DMS 273 treated with DMSO at 0.1 percent for 48 hours (cell line): ENCODE measurements at places on chromosomes 12 and 14.

DNA sequence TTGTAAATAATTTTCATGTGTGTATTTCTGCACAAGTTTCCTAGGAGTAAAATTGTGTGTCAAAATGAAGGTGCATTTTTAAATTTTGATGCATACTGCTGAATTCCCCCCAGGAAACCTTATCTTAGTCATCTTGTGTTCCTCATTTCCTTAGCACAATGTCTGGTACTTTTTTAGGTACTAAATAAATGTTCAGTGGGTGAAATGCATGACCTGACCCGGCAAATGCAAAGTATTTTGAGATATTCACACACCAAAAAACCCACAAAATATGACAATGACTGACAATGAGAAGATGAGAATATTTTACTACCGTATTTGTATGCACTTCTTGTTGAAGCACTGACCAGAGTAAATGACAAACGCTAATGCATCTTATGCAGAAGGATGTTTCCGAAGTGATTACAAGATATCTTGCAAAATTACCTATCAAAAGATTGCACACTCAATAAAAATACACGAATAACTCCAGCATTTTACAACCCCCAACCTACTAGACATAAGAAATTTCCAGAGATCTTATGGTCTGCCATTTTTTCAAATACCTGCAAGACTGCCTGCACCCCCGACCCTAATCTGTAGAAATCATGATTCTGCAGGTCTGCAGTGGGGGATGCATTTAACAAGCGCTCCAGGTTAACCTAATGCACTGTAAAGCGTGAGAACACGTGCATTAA lies 895 bp upstream of the PRKAB1 start:
- DNase-seq: no peak

GRCh38 chr12:94379479-94380113 lies 80.1 kb downstream of the CEP83 start:
- DNase-seq: no peak

DNA sequence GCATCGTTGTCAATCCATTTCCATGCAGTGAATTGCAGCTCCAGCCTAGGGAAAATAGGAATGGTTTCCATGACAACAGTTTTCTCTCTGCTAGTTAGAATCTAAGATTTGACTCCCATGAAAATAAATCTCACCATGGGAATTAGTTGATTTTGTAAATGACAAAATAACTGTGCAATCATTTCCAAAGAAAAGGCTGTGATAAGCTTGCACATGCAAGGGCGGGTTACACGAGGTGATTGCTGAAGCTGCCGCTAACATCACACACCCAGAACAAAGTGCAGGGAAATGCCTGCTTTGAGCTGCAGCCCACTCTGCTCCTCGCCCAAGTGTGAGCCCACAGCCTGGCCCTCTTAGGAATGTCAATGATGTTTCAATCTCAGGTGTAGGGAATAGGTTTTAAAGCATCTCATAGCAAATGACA lies 53.8 kb downstream of the TRIM9 start:
- DNase-seq: no peak

DNA sequence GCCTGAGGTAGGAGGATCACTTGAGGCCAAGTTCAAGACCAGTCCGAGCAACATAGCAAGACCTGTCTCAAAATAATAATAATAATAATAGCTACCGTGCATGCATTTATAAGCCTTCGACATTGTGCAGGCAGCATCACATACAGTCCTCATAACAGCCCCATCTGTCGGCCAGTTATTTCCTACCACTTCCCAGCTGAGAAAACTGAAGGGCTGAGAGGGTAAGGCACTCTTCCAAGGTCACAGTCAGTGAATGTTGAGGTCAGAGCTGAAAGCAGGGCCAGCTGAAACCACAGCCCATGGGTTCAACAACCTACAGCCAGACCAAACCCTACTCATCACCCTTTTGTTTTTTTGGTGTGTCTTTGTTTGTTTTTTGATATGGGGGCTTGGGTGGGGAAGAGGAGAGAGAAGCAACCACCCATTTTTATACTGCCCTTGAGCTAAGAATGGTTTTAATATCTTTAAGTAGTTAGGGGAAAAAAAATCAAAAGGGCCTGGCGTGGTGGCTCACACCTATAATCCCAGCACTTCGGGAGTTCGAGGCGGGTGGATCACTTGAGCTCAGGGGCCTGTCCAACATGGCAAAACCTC lies 16.8 kb upstream of the ITPK1 start:
- no peak for DNase-seq

DNA sequence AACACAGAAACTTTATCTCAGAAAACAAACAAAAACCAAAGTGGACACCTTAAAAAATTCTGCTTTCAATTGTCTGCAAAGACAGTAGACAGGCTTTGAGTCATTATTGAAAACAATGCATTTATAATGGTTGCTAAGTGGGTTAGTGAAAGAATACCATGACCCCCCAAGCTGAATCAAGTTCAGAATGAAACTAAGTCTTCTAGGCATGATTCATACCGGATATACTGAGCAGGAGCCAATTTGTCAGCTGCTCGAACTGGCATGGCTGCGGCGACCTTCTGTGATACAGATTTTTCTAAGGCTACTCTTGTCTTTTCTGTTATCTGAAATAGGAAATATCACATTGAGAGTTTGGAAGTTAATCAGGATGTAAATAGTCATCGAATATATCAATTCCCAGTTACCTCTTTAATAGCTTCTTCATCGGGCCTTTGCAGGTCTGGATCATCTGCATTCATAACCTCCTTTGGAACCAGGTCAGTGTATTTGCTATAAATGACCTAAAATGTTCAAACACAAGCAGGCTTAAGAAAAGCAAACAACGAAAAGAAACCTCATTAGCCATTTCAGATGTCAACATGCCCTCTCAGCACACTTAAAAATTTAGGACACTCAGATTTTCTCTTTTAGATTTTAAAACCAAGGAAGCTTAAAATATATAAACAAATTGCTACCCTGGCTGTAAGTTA lies 22.3 kb downstream of the SNW1 start:
- no peak for DNase-seq

DNA sequence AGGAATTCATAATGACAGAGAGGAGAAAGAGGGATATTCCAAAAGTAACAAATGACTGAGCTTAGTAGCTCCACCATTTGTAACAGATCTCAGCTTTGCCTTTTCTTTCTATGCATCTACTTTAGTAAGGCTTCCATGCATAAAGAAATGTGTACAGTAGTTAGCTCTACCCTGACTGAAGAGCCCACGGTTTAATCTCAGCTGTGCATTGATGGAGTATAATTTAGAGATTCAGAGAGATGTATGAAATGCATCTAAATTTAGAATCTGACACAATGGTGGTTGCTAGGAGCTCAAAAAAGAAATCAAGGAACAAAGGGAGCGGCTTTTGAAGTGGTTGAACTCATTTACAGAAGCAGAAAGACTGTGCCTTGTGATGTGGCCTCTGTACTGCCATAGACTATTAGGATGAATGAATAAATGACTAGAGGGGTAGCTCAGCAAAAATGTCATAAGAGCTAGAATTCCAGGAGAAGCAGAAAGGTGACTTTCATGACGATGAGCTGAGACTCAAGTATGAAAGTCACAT lies 838.6 kb downstream of the RPS29 start:
- no peak for DNase-seq

DNA sequence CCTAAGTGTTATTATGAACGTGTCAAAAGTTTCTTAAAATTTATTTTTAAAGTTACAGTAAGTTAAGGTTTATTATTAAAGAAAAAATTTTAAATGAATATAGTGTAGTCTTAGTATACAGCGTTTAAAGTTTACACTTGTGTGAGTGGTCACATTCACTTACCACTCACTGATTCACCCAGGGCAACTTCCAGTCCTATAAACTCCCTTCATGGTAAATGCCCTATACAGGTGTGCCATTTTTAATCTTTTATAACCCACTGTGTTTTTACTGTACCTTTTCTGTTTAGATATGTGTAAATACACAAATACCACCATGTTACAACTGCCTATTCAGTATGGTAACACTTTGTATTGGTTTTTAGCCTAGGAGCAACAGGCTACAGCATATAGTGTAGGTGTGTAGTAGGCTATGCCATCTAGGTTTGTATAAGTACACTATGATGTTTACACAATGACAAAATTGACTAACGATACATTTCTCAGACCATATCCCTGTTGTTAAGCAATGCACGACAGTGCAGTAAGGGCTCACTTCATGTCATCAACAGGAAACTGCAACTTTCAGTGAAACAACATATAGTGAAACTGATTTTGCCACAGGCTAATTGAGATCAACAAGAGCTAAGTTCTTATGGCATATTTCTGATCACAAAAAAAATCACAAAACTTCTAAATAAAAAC lies 112.0 kb upstream of the TMCC3 start:
- DNase-seq: no peak

- no peak for DNase-seq
Observed at GRCh38 chr14:100684154-100684553, 42.5 kb upstream of the DLK1 start.

- peak; percentile 62 for DNase-seq
Observed at GRCh38 chr14:22982477-22983245, at the start of gene AJUBA. Gene AJUBA (minus strand): TSS chr14:22982551. CDS start chr14:22982266, 285 bp downstream.

DNA sequence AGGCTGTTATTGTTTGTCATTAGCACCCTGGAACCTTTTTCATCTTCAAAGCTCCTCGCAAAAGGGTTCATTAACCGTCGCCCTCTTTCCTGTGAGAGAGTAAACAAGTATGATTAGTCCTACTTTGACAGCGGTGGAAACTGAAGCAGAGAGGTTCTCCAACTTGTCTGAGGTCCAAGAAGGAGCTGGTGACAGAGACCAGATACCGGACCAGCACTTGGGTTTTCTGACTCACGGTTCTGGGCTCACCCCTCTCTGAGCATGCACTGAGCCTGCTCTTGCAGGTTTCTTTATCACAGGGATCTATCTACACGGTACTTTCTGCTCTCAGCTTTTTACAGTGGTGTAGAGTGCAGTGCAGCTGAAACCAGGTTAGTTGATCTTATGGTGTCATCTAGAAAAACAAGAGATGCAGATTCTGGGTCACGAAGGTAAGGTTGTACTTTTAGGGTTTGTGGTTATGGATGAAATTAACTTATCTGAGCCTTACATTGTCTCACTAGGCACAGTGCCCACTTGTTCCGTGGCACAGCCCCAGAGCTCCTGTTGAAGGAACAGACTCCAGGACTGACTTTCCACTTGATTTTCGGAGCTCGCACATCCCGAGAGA lies 62.1 kb downstream of the PPP2R5C start:
- no peak for DNase-seq

DNA sequence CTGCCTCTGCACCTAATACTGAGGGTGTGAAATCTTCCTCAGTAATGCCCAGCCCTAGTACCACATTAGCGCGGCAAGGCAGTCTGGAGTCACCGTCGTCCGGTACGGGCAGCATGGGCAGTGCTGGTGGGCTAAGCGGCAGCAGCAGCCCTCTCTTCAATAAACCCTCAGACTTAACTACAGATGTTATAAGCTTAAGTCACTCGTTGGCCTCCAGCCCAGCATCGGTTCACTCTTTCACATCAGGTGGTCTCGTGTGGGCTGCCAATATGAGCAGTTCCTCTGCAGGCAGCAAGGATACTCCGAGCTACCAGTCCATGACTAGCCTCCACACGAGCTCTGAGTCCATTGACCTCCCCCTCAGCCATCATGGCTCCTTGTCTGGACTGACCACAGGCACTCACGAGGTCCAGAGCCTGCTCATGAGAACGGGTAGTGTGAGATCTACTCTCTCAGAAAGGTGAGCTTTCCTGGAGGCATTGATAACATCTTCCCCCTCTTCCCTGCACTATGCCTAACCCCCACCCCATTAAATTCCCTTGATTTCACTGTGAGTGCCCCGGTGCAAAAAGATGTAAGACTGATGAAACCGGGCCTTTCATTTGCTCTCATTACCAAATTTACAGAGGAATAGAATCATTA lies 291.4 kb downstream of the NAV3 start:
- DNase-seq: no peak

DNA sequence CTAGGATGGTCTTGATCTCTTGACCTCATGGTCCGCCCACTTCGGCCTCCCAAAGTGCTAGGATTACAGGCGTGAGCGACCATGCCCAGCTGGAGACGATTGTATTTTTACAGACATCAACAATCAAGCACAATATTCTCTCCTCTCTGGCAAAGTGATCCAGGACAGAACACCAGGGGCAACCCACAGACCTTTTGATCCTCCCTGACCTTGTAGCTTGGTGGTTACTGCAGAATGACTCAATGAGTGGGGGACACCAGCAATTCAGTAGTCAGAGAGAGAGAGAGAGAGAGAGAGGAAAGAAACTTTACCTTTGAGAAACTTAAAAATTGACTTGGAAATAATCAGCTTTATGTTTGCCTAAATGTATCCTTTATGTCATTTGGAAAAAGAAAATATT lies 51.2 kb downstream of the DRAM1 start:
- DNase-seq: no peak
